HCT116 (cell line): ENCODE measurements at places on chromosomes 16 and 17. TPM values are rescaled to one million over a fixed set of nuclear protein-coding genes. Genes with fewer than 3 reads are reported as not detected.

GRCh38 chr17:17254036-17254435 lies 17.1 kb upstream of the FLCN start:
- no peak for DNase-seq
- no peaks in the 10 kb centered on the region for H3K27me3 ChIP-seq
- H3K4me1 ChIP-seq, result no peaks in the 10 kb centered on the region
- H3K4me3 ChIP-seq, result no peak overlapping the region

DNA sequence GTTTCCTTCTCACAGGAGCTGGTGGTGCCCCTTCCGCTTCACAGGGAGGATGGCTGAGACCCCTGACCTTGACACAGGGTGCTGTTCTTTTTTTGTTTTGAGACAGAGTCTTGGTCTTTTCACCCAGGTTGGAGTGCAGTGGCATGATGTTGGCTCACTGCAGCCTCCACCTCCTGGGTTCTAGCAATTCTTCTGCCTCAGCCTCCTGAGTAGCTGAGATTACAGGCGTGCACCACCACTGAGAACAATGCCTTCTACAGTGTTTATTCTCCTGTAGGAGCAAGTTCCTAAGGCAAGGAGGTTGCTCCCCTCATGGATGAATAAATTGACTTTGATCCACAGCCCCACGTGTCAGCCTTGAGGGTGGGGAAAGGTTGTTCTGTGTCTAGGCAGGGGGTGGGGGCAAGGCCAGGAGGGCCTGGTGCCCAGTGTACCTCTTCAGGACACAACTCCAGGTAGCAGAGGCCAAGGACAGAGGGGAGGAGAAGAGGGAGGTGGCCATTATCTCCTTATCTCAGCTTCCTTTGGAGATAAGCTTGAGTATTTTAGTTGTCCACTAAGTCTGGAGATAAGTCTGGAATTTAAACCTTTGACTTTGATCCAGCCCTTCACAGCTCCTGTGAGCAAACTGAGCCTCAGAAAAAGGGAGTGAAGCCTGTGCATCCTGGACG lies 159.4 kb downstream of the SEC14L1 start:
- no peaks in the 10 kb centered on the region for H3K27me3 ChIP-seq
- H3K27ac ChIP-seq, result no peak overlapping the region
- DNase-seq, result no peak
- H3K4me3 ChIP-seq, result no peak overlapping the region

- H3K4me3 ChIP-seq, result no peak overlapping the region
- H3K27ac ChIP-seq, result no peak overlapping the region
- no peak for DNase-seq
- no peaks in the 10 kb centered on the region for H3K36me3 ChIP-seq
Observed at GRCh38 chr16:81451753-81452680, 7.4 kb downstream of the CMIP start.

Gene FAM83G
- total RNA-seq, result 33.9 TPM

Gene KLHL10
- total RNA-seq, result not detected

Gene SLC47A2
- total RNA-seq, result not detected
